ENCODE measurements at places on chromosomes 7 and 10. TPM values are rescaled to one million over a fixed set of nuclear protein-coding genes. Genes with fewer than 3 reads are reported as not detected.

GRCh38 chr7:144027070-144027469 is 21.7 kb upstream of the OR2A5 start:
- H3K36me3 ChIP-seq, result no peaks in the 10 kb centered on the region
- H3K27me3 ChIP-seq, result peaks cover 2% of the 10 kb centered on the region
- peak; percentile 50 for DNase-seq

DNA sequence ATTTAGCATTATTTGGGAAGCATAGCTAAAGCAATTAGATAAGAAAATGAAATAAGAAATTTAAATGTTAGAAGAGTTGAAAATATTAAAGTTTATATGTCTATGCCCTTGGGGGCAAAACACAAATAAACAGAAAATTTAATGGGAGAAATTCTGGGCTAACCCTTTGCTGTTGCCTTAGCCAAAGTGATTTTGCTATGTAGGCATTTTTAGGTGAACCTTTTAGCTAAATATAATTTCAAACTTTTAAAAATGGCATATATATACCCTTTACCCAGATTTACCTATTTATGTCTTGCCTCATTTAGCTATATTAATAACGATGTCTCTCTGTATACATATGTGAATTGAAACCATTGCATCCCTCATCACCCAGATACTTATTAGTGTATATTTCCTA is 20.1 kb downstream of the NFE2L3 start:
- no peak for DNase-seq
- H3K27me3 ChIP-seq, result no peaks in the 10 kb centered on the region
- no peaks in the 10 kb centered on the region for H3K36me3 ChIP-seq
- H3K4me1 ChIP-seq, result peaks cover 3% of the 10 kb centered on the region
- H3K27ac ChIP-seq, result no peak overlapping the region

The MICALL2 gene
- 6.6 TPM for total RNA-seq

The FOXP2 gene
- 1.7 TPM for total RNA-seq

The PNLIPRP1 gene
- not detected for total RNA-seq

The ASB15 gene
- total RNA-seq, result not detected

The GGCT gene
- total RNA-seq, result 17.5 TPM

DNA sequence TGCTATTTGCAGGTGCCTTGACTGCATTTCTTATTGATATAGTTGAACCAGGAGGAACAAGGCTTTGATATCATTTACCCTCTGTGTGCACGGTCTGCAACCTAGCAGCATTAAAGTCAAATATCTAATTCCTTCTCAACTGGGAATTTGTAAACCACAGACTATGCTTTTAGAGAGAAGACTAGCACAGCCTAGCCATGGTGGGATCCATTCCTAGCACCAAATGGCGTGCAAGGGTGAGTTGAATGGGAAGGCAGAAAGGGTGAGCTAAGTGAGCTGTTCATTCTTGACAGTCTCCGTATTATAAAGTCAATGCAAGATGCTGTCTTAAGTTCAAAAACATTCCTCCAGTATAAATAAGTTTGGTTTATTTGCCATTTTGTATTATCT is 2.9 kb downstream of the ZNF365 start:
- DNase-seq, result no peak
- H3K4me1 ChIP-seq, result peaks cover 5% of the 10 kb centered on the region
- no peaks in the 10 kb centered on the region for H3K36me3 ChIP-seq
- no peaks in the 10 kb centered on the region for H3K27me3 ChIP-seq
- no peak overlapping the region for H3K27ac ChIP-seq

- H3K4me3 ChIP-seq, result no peak overlapping the region
- peaks cover 3% of the 10 kb centered on the region for H3K4me1 ChIP-seq
- no peak overlapping the region for H3K27ac ChIP-seq
These were observed 55.3 kb downstream of the KIF5B start for GRCh38 chr10:32000937-32001336.

GRCh38 chr7:108324053-108325038 is 131.9 kb downstream of the NRCAM start:
- no peaks in the 10 kb centered on the region for H3K4me1 ChIP-seq
- no peak overlapping the region for H3K27ac ChIP-seq
- no peak overlapping the region for H3K4me3 ChIP-seq
- no peak for DNase-seq
- H3K36me3 ChIP-seq, result no peaks in the 10 kb centered on the region

- H3K4me1 ChIP-seq, result no peaks in the 10 kb centered on the region
- no peak overlapping the region for H3K27ac ChIP-seq
- no peak overlapping the region for H3K4me3 ChIP-seq
- no peaks in the 10 kb centered on the region for H3K27me3 ChIP-seq
- H3K36me3 ChIP-seq, result no peaks in the 10 kb centered on the region
- no peak for DNase-seq
These were observed 665.4 kb downstream of the AUTS2 start for GRCh38 chr7:70263471-70264255.

The CFAP69 gene
- 0.72 TPM for total RNA-seq

- peaks cover 40% of the 10 kb centered on the region for H3K27me3 ChIP-seq
- no peak overlapping the region for H3K27ac ChIP-seq
- H3K36me3 ChIP-seq, result no peaks in the 10 kb centered on the region
These were observed 113.2 kb downstream of the MICALL2 start for GRCh38 chr7:1345796-1346755.

DNA sequence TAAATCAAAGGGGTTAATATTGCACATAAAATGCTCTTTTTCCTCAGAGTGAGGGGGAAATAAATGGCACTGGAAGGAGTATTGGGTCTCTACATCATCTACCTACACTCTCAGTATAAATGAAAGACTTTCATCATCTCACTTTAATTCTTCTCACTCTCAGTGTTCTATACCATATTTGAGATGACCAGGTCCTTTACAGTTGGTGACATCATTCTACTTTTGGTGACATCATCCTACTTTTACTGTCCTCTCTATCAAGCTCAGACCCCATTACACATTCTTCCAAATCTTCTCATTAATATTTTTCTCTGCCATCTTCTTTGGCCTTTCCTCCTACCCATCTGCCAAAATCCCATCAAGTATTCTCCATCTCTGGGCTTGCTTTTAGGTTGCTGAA is 74.6 kb upstream of the TMEM106B start:
- no peak overlapping the region for H3K4me3 ChIP-seq
- no peak overlapping the region for H3K27ac ChIP-seq
- H3K36me3 ChIP-seq, result no peaks in the 10 kb centered on the region
- H3K27me3 ChIP-seq, result no peaks in the 10 kb centered on the region

DNA sequence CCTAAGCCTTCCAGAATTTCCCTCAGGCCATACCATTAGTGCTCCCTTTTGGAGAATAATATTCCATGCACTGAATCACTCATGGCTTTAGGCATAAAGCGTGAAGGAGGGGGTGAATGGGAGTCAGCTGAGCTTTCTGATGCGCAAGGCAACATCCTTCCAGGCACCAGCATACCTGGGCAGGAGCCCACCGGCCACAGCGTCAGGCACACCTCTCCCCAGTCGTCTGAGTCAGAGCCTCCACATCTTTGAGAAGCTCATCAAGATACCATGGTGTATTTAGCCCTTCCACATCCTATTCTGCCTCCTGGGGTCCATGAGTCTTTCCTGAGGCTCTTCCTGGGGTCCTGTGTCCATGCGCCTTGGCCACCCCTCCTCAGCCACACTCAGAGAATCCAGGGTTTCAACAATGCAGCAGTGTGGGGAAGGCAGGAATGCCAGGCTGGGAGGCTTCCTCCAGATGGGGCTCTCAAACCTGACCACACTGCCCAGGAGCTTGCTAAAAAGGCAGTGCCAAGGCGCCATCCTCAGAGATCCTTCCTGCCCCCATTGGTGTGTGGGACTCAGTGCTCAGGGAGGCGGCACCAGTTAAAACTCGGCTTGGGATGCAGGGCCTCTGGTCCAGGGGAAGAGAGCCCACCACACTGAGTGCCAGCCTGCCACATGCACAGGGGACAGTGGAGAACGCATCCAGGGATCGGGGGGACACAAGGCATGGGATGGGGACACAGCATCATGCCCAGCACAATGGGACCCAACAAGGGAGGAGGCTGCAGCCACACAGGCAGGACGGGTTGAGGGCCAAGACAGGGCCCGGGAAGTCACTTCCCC is 31.6 kb downstream of the RASGEF1A start:
- H3K27ac ChIP-seq, result no peak overlapping the region
- H3K4me1 ChIP-seq, result no peaks in the 10 kb centered on the region
- no peak for DNase-seq
- H3K27me3 ChIP-seq, result peaks cover 34% of the 10 kb centered on the region

- H3K4me3 ChIP-seq, result no peak overlapping the region
- no peak for DNase-seq
- peaks cover 52% of the 10 kb centered on the region for H3K4me1 ChIP-seq
- peak overlapping the region; percentile 96 for H3K27ac ChIP-seq
- H3K27me3 ChIP-seq, result no peaks in the 10 kb centered on the region
These were observed 79.6 kb downstream of the TNS3 start for GRCh38 chr7:47502240-47502877.

- H3K27me3 ChIP-seq, result no peaks in the 10 kb centered on the region
- H3K36me3 ChIP-seq, result peaks cover 47% of the 10 kb centered on the region
- no peak for DNase-seq
- no peaks in the 10 kb centered on the region for H3K4me1 ChIP-seq
- no peak overlapping the region for H3K27ac ChIP-seq
These were observed 55.8 kb upstream of the NCAPG2 start for GRCh38 chr7:158760445-158760764.

All from IMR-90 (cell line).